ENCODE measurements at places on chromosomes 5 and 9.

DNA sequence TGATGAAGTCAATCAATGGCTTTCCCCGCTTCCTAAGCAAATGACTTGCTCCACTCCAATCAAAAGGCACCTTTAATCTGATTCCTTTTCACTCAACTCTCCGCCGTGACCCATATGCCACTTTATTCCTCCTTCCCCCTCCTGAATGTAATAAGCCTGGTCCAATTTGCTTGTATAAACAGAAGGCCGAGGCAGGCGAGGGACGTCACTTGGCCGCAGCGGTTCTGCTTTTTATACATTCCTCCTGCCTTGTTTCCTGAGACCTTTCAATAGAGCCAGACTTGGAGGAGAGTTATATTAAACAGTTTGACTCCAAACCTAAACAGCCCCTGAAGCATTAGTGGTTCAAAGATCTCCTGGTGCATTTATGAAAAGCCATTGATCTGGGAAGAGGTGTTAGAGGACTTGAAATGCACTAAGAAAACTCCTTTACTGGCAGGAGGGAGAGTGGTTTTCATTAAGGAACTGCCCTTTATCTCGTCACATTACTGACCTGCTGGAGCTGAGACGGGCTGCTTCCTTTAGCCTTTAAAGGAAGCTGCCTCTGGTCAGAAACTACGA is 273.4 kb downstream of the SLIT3 start:
- no peak for DNase-seq

GRCh38 chr5:65825408-65826328 is 100.7 kb upstream of the ERBIN start:
- no peak for DNase-seq

GRCh38 chr9:20314981-20315380 is 307.3 kb downstream of the MLLT3 start:
- DNase-seq = no peak

DNA sequence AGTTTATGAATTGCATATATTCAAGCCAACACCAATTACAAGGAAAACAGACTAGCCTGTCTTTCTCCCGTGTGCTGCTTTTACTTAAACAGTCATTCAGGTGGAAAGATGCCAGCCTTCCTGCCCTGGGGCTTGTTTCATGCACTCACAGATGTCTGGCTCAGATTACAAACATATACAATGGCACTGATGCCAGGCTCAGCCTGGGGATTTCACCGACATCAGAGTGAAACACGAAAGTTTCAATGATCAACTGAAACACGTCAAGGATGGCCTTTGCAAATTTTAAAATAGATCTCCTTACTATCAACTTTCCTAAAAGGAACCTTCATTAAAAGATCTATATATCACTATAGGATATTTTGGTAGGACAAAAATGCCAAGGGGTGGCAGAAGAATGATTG is 1576.5 kb downstream of the EFNA5 start:
- no peak for DNase-seq

- peak; percentile 33 for DNase-seq
Observed at GRCh38 chr9:85377731-85378289, 363.9 kb downstream of the AGTPBP1 start.

GRCh38 chr5:34652466-34652865 is 3.7 kb upstream of the RAI14 start:
- DNase-seq = no peak

GRCh38 chr9:114941376-114941775 is 11.0 kb upstream of the TNFSF8 start:
- DNase-seq = no peak

GRCh38 chr5:17216974-17217492 is 398 bp upstream of the BASP1 start:
- DNase-seq = no peak

GRCh38 chr5:175354964-175355363 is 89.0 kb downstream of the DRD1 start:
- DNase-seq = no peak

DNA sequence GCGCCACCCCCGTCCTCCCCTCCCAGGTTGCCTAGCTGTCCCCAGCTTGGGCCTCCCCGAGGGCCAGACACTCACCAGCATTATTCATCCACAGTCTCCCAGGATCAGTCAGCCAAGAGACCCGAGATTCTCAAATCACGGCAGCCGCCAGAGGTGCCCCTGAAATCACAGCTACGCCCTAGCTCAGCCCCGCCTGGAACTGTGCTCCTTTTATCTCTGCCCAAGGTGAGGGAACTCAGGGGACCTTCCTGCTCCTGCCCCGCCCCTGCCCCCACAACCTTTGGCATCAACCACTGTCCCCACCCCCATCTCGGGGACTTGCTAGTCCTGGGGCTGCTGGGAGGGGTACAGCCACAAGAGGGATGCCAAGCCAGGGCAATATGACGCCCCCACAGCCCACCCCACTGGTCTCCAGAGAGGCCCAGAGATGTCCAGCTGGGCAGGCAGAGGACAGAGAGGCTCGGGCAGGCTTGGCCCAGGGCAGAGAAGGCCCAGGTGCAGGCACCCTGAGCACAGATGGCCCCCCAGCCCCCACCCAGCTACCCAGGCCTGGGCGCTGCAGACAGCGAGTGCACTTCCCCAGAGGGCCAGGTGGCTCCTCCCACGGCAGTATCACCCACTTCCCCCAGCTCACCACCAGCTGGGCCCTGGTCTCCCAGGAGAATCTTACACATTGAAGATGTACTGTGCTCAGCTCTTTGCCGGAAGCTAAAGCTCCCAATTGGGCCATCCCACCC is at the start of gene FUT7:
FUT7 (minus strand) TSS at position 185 of the 737 bp plus-strand sequence; CDS start at position 88, 97 bp downstream.
- no peak for DNase-seq

- DNase-seq = no peak
Observed at GRCh38 chr9:27117489-27118135, 8.6 kb downstream of the TEK start.

- no peak for DNase-seq
Observed at GRCh38 chr5:170393235-170393634, 4.1 kb upstream of the KCNMB1 start.

DNA sequence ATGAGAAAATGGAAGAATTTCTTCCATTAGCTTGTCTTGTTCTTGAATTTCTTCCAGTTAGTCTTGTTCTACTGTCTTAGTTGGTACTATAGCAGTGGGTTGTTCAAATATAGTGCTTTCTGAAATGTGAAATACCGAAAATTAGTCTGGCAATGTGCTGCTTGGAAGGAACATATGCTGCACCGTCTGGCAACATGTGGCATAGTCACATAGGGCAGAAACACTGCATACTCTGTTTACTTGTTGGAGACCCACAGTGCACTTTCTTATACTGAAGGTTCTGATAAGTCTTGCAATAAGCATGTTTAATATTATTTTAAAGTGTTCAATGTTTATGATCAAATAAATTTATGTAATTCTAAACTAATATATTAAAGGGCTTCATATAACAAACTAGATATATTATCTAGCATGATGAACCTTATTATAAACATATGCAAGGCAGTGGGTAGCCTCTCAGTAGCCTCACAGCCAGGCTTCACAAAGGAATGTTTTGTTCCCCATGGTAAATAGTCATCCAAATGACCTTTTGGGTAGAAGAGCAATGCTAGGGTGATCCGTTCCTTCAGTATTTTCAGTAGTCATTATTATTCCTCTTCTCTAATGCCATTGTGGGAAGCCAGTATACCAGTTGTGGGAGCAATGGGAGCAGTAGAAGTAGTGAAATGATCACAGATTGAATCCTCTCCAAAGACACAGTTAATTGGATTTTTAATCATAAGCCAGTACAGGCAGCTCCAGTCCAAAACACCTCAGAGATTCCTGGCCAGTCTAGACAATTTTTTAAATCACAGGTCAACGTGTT is 1106.7 kb downstream of the DTWD2 start:
- DNase-seq = no peak

GRCh38 chr5:55511010-55511409 is 23.8 kb downstream of the PLPP1 start:
- no peak for DNase-seq

- DNase-seq = no peak
Observed at GRCh38 chr5:113974976-113975375, 386.9 kb upstream of the KCNN2 start.

DNA sequence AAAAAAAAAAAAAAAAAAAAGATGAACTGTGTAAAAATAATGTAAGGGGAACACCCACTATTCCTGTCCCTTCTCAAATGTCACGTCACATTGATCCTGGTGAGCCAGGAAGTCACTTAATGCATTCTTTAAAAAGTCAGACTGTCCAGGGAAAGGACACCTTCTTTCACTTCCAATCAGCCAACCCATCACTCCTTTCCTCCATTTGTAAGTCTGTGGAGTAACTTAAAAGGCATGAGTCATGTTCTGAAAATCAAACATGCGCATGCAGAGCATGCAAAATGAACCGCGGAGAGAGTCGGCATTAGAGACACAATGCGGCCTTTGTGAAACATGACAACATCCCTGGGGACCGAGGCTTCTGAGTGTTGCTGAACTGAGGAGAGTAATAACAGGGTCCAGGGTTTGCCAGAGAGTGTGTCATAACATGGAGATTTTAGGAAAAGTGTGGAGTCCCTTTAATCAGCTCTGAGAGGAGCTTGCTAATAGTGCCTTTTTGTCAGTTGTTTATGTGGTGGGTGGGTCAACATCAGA is 77.6 kb upstream of the SEMA6A start:
- DNase-seq = no peak

DNA sequence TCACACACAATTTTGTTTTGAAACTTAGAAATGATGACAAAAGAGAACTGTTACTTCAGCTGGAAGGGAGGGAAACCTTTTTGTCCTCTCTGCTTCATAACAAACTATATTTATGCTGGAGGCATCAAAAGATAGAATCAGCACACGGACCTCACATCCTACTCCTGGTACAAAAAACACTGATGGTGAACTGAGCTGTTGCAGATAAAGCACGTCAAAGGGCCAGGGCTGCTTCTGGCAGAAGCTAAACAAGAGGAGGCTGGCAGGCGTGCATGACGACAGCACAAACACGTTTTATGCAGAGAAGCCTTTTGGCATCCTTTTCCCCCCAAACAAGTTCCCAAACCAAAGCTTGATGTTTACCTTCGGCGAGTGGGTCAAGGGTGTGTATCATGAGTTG is 169.6 kb downstream of the SLC24A2 start:
- DNase-seq = no peak

DNA sequence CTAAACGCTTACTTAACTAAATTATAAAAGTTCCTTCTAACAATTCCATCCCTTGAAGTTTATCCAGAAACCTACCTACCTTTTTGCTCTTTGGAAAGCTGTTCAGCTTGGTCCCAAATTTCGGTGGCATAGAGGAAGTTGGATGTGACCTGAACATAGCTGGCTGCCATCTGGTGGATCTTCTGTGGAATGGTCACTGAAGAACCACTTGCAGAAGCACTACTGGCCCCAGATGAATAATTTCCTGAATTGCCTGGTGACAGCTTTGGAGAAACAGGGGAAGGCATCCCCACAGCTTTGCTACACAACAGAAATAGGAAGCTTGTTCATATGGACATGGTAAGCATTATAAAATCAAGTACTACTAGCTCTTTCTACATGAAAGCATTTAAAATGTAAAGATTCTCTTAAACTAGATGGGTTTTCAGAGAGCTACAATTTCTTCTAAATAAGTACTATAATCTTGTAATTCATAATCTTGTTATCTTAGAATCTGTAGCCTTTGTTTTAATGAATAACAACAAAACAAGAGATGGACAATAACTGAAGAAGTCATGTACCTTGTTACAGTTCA is 9.9 kb downstream of the LEAP2 start:
- DNase-seq = peak; percentile 88

DNA sequence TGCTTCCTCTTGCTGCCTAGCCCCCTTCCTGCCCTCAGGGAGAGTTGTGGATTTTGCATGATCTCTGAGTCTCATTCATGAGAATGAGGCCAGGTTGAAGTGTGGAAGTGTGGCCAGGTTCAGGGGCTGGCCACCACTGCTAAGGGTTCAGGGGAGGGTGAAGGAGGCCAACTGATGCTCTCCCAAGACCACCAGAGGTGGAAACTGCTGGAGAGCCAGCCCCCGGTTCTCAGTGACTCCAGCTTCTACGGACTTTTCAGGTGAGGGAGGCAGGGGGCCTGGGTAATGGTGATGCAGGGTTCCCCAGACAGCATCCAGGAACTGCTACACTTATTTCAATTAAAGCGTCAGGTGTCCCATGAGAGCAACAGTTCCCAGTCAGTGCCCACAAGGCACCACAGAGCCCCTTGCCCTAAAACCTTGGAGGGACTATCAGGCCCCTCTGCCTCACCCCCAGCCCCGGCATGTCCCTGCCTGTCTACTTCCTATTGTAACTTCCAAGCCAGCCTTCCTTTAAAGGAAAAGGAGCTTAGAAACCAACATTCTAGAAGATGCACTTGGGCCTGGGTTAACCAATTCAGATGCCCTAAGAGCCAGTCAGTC is 50.1 kb downstream of the AMBP start:
- DNase-seq = no peak

GRCh38 chr5:69502367-69502766 is 9.8 kb downstream of the OCLN start:
- DNase-seq = no peak

- no peak for DNase-seq
Observed at GRCh38 chr5:178160176-178160575, 6.5 kb upstream of the NHP2 start.

- peak; percentile 14 for DNase-seq
Observed at GRCh38 chr5:43386960-43387362, 25.2 kb downstream of the CCL28 start.

DNA sequence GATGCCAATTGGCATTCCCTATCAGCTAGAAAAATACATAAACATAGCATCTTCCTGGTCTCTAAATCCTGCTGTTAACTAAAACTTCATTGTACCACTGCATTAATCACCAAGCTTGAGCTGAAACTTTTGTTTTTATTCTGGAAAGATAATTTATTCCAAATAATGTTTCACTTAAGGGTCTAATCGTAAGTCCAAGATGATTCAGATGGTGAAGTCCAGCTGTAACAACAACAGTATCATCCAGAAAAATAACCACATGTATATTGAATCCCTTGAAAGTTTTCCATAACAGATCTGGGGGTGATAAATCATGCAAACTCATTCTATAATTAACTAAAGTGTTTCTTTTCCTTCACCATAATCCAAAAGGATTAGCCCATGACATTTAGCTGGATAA is 23.9 kb downstream of the RORB start:
- no peak for DNase-seq

- no peak for DNase-seq
Observed at GRCh38 chr9:95463148-95464060, 53.4 kb downstream of the PTCH1 start.

DNA sequence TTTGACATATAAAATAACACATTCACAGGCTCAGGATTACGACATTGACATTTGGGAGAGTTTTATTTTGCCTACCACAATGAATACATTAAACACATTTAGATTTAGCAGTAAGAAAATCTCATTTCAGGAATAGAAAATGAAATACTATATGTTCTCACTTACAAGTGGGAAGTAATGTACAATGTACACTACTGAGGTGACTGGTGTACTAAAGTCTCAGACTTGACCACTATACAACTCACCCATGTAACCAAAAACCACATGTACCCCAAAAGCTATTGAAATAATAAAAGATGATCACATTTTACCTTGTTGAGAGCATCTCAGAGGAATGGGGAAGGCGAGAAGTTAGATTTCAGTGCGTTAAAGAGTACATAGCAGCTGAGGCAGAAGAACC is 1202.4 kb upstream of the SEMA6A start:
- no peak for DNase-seq
